ENCODE measurements at places on chromosomes 7 and 10.

GRCh38 chr7:134920026-134920753, 66.1 kb upstream of the AGBL3 start:
- DNase-seq: peak; percentile 97

GRCh38 chr10:35691522-35692236, 49.6 kb upstream of the FZD8 start:
- DNase-seq: no peak

DNA sequence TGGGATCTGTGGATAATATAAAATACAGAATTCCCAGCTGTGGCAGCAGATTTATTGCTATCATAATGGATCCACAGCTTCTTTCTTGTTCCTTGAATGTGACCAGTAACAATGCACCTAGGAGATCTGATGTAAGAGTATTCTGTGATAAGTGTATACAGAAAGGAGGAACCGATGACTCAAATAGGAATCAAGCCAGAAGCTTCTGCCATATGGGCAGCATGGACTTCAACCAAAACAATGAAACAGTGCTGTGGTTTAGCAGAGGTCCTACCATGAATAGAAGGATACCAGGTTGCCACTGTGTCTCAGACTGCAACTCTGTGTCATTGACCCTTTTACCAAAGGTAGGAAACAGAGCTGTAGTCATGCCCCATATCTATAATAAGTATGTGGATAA, 81.8 kb downstream of the PTPRZ1 start:
- peak; percentile 63 for DNase-seq

DNA sequence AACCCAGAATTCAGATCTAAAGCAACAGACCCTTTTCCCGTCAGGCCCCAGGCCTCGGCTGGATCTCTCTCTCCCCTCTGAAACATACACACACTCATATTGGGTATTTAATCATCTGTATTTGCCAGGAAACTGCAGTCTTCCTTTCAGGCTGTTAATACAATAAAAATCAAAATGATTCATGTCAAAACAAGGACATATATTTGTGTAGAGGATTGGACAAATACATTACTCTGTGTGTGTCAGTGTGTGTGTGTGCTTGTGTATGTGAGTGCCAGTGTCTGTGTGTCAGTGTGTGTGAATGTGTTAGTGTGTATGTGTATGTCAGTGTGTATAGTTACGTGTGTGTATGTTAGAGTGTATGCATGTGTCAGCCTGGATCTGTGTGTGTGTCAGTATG, 90.8 kb downstream of the JCAD start:
- DNase-seq: no peak

- no peak for DNase-seq
Observed at GRCh38 chr10:93267521-93267920, 193.8 kb downstream of the CYP26A1 start.

GRCh38 chr10:130127364-130128061, 8.7 kb upstream of the GLRX3 start:
- DNase-seq: peak; percentile 65

- peak; percentile 12 for DNase-seq
Observed at GRCh38 chr10:22984066-22984465, 56.2 kb downstream of the ARMC3 start.

- peak; percentile 58 for DNase-seq
Observed at GRCh38 chr7:98760201-98760651, 109.6 kb downstream of the TMEM130 start.

DNA sequence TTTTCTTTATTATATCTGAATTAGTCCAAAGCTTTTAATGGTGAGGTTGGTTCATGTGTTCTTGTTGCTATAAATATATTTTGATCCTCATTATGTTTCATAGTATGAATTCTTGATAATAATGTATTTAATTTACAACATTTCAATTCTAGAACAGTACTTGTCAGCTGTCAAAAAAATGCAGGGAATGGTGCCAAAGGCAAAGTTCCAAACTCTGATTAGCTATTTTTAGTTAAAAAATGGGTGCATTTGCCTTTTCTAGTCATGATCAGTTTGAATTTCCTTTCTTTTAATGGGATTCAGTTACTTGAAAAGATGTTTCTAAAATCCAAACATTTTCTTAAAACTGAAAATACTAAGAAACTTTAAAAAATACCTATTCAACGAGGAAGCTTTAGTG, 49.6 kb downstream of the ANKIB1 start:
- DNase-seq: peak; percentile 6

GRCh38 chr10:120788771-120789170, 62.4 kb upstream of the WDR11 start:
- no peak for DNase-seq

DNA sequence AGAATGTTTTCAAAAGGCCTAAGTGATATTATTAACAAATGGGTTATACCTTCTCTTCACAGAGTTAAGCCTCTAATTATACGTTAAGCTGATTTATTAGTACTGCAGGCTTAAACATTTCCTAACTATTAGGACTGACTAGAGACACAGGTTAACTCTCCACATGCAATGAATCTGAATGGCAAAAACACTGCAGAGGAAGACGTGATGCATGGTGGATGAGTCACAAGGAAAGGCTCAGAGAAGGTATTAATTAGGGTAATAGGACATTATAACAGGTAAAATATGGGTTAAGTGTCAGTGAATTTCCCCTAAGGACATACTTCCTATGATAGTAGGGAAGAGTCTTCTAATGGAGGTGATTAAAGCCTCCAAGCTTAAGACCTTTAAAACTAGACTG, 24.7 kb upstream of the SEM1 start:
- no peak for DNase-seq

DNA sequence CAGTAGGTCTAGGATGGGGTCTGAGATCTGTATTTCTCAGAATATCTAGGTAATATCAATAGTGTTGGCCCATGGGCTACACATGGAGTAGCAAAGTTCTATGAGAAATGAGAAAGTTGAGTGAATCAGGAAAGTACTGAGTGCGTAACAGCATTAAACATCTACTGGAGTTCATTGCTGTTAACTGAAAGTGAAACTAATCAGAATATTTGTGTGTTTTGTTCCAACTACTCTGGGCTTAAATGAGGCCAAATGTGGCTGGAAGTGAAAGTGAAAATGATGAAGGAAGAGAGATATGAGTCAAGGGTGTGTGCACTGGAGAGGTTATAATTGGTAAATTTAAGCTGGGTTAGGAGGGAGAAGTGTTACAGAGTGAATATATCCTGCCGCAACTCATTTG, 46.5 kb downstream of the TMEM106B start:
- DNase-seq: peak; percentile 3

- no peak for DNase-seq
Observed at GRCh38 chr10:125679436-125679835, 3.5 kb downstream of the TEX36 start.

GRCh38 chr7:17085186-17085585, 203.4 kb upstream of the AGR3 start:
- DNase-seq: no peak

- DNase-seq: no peak
Observed at GRCh38 chr10:117804470-117805011, 242.2 kb downstream of the RAB11FIP2 start.

All from fibroblast of skin of right biceps (primary cell).